ENCODE measurements at places on chromosomes 7 and 10.
A peak's percentile ranks its signal among the peaks of the same experiment; 100 is the strongest.

- no peak for DNase-seq
Measured at GRCh38 chr7:20402747-20403230, 72.1 kb downstream of the ITGB8 start.

DNA sequence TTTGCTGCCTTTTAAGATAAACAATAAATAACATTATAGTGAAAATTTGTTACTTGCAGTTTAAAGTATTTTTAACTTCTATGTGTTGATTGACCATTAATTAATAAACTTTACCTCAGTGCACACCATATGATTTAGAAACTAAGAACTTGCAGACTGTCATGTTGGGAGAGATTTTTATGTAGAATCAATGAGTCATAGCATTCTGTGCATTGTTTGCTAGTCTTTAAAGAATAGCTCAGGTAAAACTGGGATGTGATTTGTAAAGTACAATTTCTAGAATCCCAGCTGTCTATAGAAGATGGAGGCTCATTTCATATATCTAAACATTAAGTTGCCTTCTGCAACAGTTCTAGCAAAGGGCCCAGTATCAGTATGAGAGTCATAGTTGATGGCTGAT lies 199.6 kb upstream of the SEMA3A start:
- no peak for DNase-seq

GRCh38 chr7:13077466-13077865 lies 390.0 kb downstream of the ARL4A start:
- no peak for DNase-seq

GRCh38 chr10:74889662-74889998 lies 63.2 kb downstream of the KAT6B start:
- DNase-seq: no peak

DNA sequence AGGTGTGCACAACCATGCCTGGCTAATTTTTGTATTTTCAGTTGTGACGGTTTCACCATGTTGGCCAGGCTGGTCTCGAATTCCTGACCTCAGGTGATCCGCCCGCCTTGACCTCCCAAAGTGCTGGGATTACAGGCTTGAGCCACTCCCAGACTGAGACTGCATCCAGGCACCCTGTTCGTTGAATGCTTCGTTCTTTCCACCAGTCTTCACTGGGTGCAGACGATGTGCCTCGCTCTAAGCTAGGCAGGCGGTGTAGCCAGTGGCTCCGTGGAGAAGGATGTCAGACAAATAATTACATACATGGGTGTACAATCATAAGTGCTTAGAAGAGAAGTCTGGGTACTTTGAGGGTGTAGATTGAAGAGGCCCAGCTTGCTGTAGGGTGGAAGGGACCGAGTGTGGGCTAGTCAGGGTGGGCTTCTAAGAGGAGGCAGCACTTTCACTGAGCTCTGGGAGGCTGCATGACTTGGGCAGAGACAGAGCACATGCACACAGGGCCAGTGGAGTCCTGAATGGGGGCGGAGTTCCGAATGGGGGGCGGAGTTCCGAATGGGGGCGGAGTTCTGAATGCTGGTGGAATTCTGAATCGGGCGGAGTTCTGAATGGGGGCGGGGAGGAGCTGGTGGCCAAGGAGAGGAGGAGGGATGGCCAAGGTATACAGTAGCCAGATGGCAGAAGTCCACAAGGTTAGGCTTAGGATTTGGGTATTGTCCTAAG lies 74.3 kb downstream of the COL26A1 start:
- peak; percentile 27 for DNase-seq

GRCh38 chr7:34530259-34530658 lies 127.8 kb upstream of the NPSR1 start:
- DNase-seq: no peak

All from stimulated activated CD4-positive, alpha-beta T cell treated with anti-CD3 and anti-CD28 coated beads, Interleukin-2, amount 100 ng/mL, for 24 hours (primary cell).